ENCODE measurements at places on chromosomes 3 and 15.

- no peak for DNase-seq
These were observed 76.0 kb upstream of the ATP10A start for GRCh38 chr15:25939122-25939521.

DNA sequence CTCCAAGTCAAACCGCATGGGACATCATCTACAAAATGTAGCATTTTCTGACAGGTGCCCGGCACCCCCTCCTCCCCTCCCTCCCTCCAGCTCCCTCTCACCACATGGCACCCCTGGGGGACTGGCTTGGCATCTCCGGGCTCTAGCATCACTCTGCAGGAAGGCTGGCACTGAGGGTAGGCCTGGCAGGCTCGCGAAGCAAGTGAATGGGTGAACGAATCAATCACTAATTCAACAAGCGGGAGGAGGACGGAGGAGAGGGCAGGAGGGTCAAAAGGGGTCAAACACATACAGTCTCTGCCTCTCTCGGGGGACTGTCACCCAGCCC, 155.7 kb downstream of the NUP210 start:
- no peak for DNase-seq

GRCh38 chr3:181729341-181729869, 17.7 kb downstream of the SOX2 start:
- no peak for DNase-seq

- DNase-seq: no peak
These were observed 303.8 kb downstream of the RPLP1 start for GRCh38 chr15:69756440-69756839.

- no peak for DNase-seq
These were observed 81.0 kb downstream of the CDC25A start for GRCh38 chr3:48107227-48107626.

All from NCI-H774 (cell line).